Urinary bladder (tissue), 4 donors: ENCODE measurements at places on chromosomes 12 and 14.

GRCh38 chr12:106246891-106247673 lies 738 bp downstream of the CKAP4 start:
- no peak for DNase-seq

- no peak for DNase-seq
These were observed at the start of gene SERPINA5 for GRCh38 chr14:94581127-94581999. SERPINA5 (plus strand) TSS chr14:94581426; CDS start chr14:94587363, 5,937 bp downstream.

DNA sequence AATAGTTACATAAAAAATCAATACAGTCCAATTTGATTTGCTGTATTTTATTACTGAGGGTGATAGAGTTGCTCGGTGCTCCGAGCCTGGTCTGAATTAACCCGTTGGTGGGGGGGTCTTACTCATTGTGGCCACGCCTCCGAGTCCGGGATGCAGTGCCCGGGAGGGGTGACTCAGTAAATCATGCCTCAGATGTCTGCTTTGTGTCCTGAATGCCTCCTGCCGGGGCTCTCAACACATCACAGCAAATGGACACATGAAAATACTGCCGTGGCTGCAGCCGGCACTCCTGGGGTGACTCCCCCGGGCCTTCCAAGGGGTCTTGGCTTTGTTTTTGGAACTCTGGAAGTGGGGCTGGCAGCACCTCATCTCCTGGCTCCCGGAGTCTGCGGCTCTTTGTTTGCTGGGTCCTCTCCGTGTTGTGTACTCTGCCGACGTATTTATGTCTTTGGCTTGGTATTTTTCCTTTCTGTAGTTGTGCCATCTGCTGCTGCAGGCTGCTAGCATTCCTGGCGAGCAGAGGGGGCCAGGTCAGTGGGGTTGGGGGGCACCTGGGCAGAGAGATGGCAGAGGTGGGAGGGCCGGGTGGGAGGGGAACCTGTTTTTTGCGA lies 129.0 kb downstream of the AACS start:
- no peak for DNase-seq

GRCh38 chr12:71092290-71092689 lies 65.5 kb downstream of the TSPAN8 start:
- DNase-seq: no peak

GRCh38 chr14:91354979-91355685 lies 62.5 kb downstream of the CCDC88C start:
- DNase-seq: no peak

DNA sequence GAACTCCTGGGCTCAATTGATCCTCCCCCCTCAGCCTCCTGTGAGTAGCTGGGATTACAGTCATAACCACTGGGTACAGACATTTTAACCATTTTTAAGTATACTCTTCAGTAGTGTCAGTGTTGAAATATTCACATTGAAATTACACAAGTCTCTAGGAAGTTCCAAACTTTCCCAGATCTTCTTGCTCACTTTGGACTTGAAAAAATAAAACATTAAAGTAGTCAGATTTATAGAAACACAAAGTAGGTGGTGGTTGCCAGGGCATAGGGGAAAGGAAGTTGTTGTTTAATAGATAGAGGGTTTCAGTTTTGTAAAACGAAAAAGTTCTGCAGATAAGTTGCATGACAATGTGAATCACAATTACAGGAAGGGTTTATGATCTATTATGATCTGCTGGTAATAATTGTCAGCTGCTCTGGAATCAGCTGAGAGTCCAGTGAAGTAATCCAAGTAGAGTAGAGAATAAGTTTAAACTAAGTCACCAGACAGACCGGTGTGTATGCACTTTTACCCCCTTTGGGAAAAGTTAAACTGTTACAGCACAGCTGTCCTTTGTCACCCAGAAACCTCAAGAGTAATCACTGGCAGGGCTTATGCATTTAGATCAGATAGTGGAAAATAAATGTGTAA lies 27.4 kb downstream of the PCNX1 start:
- DNase-seq: no peak

GRCh38 chr14:99325016-99325415 lies 53.0 kb upstream of the BCL11B start:
- no peak for DNase-seq

GRCh38 chr14:21347201-21347600 lies 36.6 kb downstream of the SUPT16H start:
- no peak for DNase-seq

DNA sequence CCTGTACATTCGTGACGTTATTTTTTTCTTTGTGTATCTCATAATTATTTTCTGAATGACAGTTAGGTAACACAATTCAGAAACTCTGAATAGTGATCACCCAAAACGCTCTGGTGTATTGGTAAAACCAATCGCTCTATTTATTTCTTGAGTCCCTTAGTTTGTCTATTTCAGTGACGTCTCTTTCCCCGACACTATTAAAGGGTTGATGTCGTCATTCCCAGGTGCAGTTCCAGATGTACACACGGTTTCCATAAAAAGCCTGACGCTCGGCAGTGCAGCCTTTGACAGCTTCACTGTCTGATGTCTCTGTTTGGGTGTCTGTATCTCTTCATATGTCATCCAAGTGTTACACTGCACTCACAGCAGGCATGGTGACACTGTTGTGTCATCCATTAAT lies 701.4 kb downstream of the TMEM121 start:
- DNase-seq: no peak

DNA sequence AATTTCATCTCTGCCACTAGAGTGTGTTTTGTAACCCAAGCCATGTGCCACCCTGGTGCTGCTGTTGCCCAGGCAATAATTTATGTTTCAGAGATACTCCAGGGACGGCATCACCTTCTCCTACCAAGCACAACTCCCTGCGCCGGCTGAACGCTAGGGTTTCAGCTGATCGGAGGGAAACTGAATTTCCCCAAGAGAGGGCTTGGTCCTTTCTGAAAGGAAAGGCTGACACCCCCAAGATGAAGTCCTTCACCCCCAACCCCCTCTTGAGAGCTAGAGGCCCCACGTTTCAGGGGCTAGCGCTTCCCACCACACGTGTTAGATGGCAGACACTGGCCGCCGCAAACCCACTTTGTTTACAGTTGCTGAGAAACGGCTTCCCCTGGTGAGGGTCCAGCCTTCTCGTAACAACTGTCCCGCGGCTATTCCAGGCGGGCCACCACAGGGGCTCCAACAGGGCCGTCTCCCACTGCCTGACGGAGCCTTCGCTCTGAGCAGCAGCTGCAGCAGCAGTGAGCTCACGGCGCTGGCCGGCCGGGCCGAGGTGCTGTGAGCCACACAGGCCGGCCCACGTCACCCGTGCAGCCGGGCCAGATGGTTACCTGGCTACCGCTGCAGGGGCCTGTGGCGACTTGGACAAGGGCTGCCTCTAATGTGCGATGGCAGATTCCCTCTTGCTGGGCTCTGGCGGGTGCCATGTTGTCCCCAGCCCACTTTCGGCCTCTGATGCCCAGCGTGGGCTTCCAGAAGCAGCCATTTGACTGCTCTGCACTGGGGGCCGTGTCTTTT lies 66.4 kb downstream of the TESC start:
- no peak for DNase-seq
